ENCODE measurements at places on chromosomes 3 and 15. TPM values are rescaled to one million over a fixed set of nuclear protein-coding genes. Genes with fewer than 3 reads are reported as not detected.

ATP10A gene
- total RNA-seq = 0.18 TPM

DNA sequence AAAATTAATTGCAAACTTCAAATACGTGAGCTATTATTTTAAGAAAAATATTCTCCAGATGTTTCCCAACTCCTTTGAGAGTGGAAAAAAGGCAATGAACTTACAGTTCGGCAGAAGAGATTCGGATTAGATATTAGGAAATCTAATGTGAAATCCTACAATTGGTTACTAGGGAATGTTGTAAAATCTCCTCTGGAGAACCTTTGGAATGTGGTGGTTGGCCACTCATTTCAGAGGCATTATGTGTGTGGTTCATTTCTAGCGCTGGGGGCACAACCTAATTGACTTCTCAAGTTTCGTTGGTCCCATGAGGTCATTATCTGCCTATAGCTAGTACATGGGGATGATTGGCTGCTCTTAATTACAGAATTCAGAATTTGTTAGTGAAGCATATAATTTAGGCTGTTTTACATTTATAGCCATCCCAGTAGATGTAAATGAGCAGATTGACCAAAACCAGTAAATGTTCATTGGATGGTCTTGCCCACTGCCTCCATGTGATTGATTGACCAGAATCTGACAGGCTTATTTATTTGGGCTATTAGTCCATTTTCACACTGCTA, 34.6 kb upstream of the CMSS1 start:
- no peak for DNase-seq

GRCh38 chr15:88627463-88627862, 6.3 kb downstream of the AEN start:
- no peak for DNase-seq

GRCh38 chr3:195770081-195770840, 41.5 kb downstream of the MUC4 start:
- DNase-seq = no peak

TMEM41A gene
- total RNA-seq = 25.8 TPM

GRCh38 chr3:106208967-106209366, 340.2 kb upstream of the CBLB start:
- no peak for DNase-seq

DNA sequence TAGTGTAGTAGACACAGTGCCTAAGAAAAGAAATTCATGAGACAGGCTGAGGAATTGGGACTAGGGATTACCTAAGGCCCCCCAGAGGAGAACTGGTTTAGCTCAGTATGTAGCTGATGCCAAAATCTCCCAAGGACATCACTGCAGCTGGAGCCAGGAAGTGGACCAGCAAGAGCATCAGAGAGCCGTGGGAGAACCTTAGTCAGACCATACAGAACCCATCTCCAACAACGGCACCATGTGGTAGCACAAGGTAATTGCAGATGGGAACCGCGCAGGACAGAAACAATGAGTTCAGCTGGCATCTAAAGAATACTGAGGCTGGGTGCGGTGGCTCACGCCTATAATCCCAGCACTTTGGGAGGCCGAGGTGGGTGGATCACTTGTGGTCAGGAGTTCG, 81.7 kb downstream of the WNT5A start:
- no peak for DNase-seq

KLHL40 gene
- not detected for total RNA-seq

WNT5A gene
- 59.0 TPM for total RNA-seq

DNA sequence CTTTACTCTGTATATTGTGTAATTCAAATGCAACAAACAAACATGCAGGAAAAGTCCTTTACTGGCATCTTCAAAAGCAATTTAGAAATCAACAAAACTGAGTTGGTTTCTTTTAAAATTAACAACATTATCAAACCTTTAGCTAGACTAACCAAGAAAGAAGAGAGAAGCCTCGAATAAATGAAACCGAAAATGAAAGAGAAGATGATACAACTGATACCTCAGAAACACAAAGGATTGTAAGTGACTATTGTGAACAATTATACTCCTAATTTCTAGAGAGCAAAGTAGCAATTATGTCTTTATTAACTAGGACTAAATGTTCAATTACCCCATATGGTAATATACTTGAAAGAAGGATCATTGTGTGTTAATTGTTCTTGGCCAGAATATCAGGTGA, 49.2 kb upstream of the P3H2 start:
- DNase-seq = no peak

DNA sequence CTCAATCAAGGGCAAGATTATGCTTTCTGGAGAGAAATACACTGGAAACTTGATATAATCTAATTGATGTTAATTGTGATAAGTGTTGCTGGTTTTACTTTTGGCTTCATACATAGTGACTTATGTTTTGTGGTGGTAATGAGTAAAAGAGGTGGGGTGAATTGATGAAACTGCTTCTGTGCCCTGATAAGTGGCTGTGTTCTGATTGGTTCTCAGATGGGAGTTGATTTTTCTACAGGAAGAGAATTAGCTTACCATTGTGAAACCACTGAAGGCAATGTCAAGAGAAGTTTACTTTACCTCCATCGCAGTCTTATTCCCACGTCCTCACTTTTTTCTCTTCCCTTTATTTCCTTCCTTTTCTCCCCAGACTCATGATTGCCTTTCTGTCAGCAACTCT, 23.8 kb downstream of the TMEM45A start:
- no peak for DNase-seq

DNA sequence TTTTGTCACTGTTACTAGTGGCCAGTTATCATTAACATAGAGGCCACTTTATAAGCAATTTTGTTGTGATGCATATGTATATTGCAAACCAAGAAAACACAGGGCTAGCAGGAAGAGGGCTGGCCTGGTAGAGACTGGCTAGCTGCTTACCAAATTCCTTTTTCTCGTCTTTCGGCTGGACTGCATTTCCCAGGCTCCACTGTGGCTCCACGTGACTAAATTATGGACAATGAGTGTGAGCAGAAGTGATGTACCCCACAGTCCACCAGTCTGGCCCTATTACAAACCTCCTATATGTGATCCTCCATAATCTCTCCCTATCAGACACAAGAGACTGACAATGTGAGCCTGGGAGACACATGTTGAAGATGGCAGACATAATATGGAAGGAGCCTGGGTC, 257.0 kb downstream of the MFSD1 start:
- DNase-seq = no peak

DNA sequence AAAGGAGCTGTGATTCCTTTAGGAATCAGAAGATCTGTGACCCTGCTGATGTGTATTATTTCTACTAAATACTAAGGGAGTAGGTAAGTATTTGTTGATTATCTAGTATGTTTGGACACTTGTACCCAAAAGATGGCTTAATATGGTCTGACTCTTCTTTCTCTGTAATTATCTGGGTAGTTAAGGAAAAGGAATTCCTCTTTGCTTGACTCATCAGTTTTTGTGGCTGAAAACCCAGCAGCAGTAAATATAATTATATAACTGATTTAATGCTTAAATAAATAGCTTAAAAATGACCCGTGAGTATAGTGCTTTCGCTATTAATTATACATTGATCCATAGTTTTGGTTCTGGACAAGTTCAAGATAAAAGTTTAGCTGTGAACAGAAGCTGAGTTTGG, 155.8 kb downstream of the LRTM1 start:
- no peak for DNase-seq

CCDC13 gene
- total RNA-seq = 0.90 TPM

SERINC4 gene
- 0.09 TPM for total RNA-seq

ACAN gene
- 0.13 TPM for total RNA-seq

- DNase-seq = no peak
These were observed 908.5 kb upstream of the ROBO1 start for GRCh38 chr3:80676261-80676660.

DNA sequence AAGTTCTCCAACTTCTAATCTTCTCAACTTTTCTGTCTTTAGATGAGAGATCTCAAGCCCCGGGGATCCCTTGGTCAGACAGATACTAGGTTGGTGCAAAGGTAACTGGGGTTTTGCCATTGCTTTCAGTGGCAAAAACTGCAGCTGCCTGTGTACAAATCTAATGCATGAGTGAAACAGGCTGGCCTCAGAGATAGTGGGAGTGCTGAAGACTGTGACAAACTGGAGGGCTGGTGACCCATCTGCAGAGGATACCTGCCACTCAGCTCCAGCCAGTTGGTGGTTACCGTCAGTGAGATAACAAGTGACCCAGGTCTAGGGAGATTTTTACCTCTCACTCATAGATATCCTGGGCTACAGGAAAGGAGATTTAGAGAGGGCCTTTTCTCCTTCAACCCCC, 85.7 kb downstream of the RYR3 start:
- no peak for DNase-seq

DNA sequence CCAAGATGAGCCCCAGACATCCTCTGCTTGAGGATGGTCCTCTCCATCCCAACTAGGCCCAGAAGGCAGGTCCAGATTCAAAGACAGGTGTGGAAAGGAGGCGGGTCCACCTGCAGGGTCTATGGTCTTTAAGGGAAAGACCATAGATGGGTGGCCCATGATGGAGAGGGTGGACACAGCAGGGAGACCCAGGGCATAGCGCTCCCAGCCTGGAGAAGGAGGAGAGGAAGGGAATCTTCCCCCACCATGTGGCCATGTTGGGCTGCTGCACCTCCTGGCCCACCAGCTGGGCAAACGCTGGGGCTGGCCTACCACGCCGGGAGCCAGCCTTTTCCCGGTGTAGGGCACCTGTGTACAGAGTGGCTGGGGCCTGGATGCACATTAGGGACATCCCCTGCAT, 265.2 kb upstream of the TLE3 start:
- DNase-seq = peak; percentile 49

CDV3 gene
- total RNA-seq = 127 TPM

CMTM8 gene
- 5.1 TPM for total RNA-seq

DNA sequence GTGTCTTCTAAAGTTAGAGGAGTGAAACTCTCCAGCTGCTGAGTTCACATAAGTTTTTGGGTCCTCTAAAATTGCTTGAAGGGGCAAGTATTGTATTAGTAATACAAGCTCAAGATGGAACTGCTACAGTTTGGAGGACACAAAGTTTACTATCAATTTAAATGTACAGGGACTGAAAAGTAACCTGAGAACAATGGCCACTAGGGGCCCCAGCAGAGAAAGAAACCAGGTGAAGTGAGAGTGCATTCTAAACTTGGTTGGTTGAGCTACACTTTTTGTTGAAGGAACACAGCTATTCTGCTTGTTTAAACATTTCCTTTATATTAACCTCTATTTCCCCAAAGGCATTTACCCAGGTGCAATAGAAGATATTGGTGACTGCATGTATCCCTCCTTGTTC, 755.5 kb downstream of the GBE1 start:
- DNase-seq = no peak

DNA sequence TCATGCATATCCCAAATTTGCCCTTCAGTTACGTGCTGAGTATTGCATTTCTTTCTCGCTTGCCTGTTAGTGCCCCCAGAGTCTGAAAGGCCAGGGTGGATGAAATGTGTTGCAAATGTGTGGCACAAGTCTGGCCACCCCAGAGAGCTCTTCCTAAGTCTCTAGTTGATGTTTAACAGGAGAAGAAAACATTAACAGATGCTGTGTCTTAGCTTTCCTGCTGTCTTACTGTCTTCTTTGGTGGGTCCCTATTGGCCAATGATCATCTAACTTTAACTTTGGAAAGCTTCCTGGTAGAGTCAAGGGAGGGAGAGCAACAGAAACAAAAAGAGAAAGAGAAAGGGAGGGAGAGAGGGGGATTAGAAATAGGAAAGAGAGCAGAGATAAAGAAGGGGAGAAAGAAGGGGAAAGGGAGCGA, 76.7 kb upstream of the P3H2 start:
- DNase-seq = no peak

TGM5 gene
- not detected for total RNA-seq

DNA sequence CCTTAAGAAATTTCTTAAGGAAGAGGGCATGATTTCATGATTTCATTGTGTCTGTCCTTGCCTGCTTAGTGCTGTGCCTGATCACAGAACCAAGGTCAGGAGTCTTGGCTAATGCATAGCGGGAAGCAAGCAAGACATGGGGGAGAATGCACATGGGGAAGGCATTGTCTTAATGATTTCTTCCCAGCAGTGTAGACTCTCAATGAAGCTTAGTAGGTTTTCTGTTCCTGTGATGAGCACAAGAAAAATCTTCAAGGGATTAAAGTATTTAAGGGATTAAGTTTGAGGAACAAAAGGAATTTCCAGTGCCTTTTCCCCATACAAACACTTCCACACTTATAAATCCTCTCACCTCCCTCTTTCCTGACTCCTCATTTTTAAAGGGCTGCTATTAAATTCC, 46.9 kb upstream of the SEMA6D start:
- DNase-seq = no peak

IGSF11 gene
- total RNA-seq = 2.0 TPM

- no peak for DNase-seq
These were observed 13.4 kb upstream of the SATB1 start for GRCh38 chr3:18438586-18438985.

GRCh38 chr15:39171944-39172368, 408.9 kb upstream of the THBS1 start:
- peak; percentile 74 for DNase-seq

DNA sequence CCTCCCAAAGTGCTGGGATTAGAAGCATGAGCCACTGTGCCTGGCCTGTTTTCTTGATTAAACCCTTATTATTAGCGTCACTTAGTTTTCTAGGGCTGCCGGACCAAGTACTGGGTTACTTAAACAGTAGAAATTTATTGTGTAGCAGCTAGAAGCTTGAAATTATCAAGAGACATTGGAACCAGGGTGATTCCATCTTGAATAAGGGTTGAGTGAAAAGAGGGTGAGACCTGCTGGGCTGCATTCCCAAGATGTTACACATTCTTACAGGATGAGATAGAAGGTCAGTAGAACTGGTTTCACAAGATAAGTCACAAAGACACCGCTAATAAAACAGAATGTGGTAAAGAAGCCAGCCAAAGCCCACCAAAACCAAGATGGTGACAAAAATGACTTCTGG, 18.6 kb upstream of the FSTL1 start:
- peak; percentile 60 for DNase-seq

KNG1 gene
- total RNA-seq = not detected

CAMP gene
- not detected for total RNA-seq

ZIC1 gene
- total RNA-seq = not detected

DNA sequence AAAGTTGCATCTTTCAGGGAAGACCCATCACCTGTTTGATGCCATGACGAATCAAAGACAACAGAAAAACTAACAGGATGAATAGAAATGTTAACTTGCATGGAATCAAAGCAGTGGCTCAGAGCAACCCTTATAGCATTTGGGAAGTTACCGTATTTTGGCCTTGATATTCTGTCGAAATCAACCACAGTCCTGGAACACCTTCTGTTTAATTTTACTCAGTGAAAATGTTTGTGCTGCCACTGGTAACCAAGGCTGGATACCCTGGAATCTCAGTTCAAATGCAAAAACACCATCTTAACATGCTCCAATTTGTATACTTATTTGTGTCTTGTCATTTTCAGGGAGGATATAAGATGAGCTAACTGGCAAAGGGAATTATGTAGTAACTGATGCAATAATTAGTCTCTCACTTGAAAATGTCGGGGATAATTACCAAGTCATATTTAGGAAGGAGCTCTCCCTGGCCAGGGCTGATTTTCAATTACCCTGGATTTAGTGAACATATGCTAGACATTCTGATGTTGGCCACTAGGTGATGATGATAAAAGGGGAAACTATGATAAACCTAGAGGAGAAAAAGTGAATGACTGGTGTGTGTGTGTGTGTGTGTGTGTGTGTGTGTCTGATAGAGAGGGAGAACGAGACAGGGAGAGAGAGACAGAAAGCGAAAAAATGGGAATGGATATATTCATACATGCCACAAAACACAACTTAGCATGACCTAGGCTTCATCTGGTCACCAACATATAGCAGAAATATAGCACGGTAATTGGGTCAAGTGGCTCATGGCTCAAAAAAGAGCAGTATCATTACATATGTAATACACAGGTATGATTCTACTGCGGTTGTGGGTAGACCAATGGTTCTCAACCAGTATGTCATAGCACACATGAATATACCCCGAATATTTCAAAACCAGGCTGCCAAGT, 19.0 kb upstream of the PRICKLE2 start:
- no peak for DNase-seq

GRCh38 chr15:75307778-75308390, 25.2 kb downstream of the GOLGA6D start:
- DNase-seq = no peak

LPP gene
- total RNA-seq = 131 TPM

Data from mesothelial cell of epicardium (in vitro differentiated cells).